Aortic smooth muscle cell (primary cell): ENCODE measurements at places on chromosomes 2 and 18. TPM values are rescaled to one million over a fixed set of nuclear protein-coding genes. Genes with fewer than 3 reads are reported as not detected.

Gene ZNF521
- 6.5 and 6.9 TPM in 2 replicates for total RNA-seq

Gene HDAC4
- total RNA-seq, result 9.8 and 12.4 TPM in 2 replicates

Gene CHRNA1
- total RNA-seq, result 0.06 and 0.13 TPM in 2 replicates

Gene EMILIN2
- 4.9 and 10.3 TPM in 2 replicates for total RNA-seq

Gene DPP4
- total RNA-seq, result 88.0 and 110 TPM in 2 replicates

Gene PLEK
- under 0.01 and 0.13 TPM in 2 replicates for total RNA-seq

Gene IMP4
- total RNA-seq, result 58.9 and 89.7 TPM in 2 replicates

Gene AQP12B
- total RNA-seq, result not detected in 2 replicates

Gene POTEC
- not detected in 2 replicates for total RNA-seq

Gene ALPI
- total RNA-seq, result not detected in 2 replicates
